ENCODE measurements at places on chromosomes 6 and 20.

- DNase-seq, result no peak
Observed at GRCh38 chr20:4569092-4569491, 152.6 kb upstream of the PRND start.

DNA sequence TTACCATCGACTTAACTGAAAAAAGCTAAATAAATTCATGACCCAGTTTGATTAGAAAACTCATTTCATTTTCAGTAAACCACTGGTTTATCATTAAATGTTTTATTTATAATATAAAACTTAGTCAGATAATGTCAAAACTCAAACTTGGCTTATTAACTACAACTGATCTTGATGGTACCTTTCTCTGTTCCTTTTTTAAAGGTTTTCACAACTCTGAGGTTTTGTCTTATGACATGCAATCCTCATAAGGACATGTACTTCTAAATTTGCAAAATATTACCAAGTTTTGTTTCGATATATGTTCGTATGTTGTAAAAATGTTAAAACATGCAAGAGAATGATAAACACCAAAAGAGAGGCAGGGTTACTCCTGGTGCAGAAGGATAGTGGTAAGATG lies 82.5 kb upstream of the PDE10A start:
- DNase-seq, result no peak

DNA sequence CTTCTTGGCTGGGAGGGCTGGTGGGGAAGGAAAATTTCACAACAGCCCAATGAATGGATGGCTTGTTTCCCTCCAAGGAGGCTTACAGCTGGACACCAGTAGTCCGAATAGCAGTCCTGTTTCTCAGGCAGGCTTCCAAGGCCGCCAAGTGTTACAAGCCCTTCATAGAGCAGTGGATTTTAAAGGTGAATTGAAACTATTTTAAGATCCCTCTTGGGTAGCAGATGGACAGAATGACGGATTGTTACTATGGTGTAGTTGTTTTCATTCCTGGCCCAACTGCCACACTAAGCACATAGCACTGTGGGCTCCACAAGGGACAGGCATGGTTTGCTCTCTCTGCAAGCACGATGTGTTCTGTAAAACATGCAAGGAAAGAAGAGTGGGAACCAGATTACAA lies 203.3 kb upstream of the TAB2 start:
- DNase-seq, result no peak

- DNase-seq, result no peak
Observed at GRCh38 chr6:109611502-109611901, 79.5 kb downstream of the AK9 start.

DNA sequence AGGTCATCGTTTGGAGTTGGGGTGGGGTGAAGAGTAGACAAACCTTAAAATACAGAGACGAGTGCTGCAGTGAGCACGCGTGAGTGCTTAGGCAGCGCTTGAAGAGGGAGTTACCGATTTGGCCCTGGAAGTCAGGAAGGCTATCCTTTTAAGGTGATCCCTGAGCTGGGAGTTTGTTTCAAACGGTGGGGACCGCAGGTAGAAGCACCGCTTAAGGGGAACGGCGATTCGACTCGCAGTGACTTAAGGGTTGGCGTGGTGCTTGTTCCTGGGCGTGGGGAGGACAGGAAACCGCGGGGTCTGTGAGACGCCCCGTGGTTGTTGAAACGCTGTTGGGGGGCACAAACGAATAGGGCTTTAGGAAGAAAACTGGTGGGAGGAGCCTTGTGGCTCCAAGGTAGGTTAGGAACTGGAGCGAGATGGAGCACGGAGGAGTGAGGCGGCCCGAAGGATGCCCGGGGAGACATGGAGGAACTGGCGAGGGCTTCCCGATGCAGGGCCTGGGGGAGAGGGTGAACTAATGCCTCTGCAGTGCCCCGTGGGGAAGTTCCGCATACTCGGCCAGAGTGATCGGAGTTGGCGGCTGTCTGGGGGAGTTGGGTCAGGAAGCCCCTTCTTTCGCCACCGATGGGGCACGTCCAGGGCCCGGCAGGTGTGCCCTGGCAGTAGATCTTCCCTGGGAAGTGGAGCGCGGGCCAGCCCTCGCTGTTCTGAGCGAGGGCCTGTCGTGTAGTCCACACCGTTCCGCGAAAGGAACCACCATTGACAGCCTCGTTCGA lies 1.3 kb upstream of the CDYL start:
- DNase-seq, result no peak

DNA sequence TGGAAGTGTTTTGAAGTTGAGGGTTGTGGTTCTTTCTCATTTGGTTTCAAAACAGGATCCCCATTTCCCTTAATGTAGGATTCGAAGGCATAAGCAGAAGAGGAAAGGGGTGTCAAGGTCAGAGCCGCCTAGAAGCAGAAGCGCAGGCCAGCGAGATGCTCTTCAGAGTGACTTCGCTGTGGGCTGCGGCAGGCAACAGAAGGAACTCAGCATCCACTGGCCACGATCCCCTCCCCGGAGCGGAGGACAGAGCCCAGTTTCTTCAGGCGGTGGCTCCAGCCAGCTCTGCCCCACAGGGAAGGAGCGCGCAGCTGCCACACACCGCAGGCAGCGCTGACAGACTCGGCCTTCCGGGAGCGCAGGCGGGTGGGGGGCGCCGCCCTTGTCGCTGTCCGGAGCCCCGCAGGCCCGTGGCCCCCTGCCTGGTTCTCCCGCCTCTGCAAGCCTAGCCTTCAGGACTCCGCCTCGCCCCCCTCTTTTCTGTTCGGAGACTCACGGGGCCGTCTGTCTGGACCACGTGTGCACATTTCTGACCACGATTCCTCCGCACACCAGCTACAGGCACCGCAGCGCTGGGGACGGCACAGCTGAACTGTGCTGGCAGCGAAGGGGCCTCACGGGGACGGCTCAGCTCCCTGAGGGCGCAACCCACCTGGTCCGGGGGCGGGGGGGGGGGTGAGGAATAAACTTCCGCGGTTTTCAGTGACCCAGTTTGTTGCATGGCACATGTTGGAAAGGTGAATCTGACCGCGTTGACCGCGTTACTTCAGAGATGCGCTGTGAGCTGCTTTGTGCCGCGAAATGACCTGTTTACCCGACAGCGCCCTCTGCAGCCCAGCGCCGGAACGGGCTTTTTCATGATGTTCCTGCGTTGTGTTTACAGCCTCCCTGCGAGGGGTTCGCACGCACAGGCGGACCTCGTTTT lies 26.1 kb downstream of the TTLL2 start:
- DNase-seq, result peak; percentile 51

- DNase-seq, result no peak
Observed at GRCh38 chr6:1267790-1268762, 43.8 kb upstream of the FOXQ1 start.

GRCh38 chr20:39268981-39269461 lies 306.9 kb downstream of the DHX35 start:
- DNase-seq, result peak; percentile 17

- no peak for DNase-seq
Observed at GRCh38 chr6:169912266-169913095, 161.1 kb downstream of the ERMARD start.

DNA sequence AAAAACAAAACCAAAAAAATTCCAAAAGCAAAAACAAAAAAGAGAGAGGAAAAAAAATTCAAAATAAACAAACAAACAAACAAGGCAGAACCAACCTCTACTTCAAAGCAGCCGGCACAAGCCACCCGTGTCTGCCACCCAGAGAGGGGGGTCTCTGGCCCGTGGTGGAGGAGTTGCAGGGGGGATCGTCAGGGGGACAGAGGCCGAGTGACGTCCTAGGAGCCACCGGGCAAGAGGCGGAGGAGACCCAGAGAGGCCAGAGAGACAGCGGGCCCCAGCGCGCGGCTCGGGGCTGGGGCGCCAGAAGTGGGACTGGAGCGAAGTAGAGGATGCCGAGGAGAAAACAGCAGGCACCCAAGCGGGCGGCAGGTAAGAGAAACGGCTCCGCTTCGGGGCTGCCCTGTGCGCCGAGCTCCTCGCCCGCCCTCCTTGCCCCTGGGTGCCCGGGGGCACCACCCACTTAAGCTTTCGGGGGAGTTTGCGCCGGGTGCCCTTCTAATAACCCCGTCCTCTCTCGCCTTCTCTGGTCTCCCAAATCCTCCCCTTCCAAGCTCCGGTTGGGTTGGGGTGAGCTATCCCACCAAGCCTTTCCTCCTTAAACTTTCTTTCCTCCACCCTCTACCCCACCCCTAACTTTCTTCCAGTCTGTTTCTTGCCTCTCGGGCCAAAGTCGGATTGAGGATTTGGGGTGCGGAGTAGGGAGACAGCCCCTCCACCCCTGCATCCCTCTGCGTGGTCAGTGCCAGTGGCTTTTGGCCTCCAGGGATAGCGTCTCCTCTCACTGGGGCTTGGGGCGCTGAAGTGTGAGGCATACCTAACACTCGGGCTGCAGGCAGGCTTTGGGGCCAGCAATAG lies 1.0 kb downstream of the TSHZ2 start:
- DNase-seq, result no peak
